ENCODE measurements at places on chromosomes 5 and 9. TPM values are rescaled to one million over a fixed set of nuclear protein-coding genes. Genes with fewer than 3 reads are reported as not detected.

RIC1 gene
- 36.4 TPM for total RNA-seq

DNA sequence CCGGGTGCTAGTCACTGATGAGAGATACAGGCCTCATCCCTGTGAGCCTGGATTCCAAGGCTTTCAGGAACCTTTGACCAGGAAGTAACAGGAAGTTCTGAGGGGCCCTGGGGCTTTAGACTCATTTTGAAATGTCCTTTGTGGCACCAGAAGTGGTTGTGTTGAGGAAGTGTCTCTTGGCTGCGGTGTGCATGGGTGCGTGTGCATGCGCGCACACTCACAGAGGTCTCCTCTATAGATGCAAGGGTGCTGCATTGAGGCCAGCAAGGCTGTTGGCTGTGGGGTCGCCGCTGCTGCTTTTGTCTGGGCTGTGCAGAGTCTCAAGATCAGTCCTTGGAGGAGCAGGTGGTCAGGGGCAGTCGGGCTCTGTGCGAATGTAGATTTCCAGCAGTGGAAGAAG is 7.6 kb downstream of the RAB24 start:
- DNase-seq = no peak

- DNase-seq = no peak
Measured at GRCh38 chr5:115455301-115455707, 89.3 kb downstream of the FEM1C start.

- no peak for DNase-seq
Measured at GRCh38 chr9:83047839-83048775, 14.8 kb downstream of the RASEF start.

DNA sequence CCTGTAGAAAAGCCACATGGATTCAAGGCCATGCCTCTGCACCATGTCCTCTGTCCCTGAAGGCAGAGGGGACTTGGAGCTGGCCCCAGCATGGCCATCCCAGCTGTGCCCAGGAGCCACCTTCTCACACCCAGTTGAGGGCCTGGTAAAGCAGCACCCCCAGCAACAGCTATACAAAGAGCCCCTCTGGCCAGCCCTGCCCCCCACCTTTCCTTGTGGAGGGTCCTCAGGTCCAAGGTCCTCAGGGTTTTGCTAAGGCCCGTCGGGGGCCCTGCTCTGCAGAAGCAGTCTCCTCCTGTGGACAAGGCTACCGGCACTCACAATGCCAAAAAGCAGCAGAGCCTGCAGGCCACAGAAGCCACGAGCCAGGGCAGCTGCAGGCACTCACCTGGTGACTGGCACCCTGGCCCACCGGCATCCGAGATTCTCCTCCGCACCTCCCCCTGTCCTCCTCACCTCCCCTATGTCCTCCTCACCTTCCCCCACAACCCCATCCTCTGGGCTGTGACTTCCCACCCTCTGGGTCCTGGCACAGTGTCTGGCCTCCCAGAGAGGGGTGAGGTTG is 39.9 kb upstream of the LPCAT1 start:
- DNase-seq = no peak
